CD14-positive monocyte (primary cell): ENCODE measurements at places on chromosomes 2 and 18. TPM values are rescaled to one million over a fixed set of nuclear protein-coding genes. Genes with fewer than 3 reads are reported as not detected.

Gene UGT1A7
- not detected for polyA plus RNA-seq

Gene UNC50
- polyA plus RNA-seq, result 62.8 TPM

Gene COL5A2
- polyA plus RNA-seq, result not detected

Gene FER1L5
- polyA plus RNA-seq, result not detected

Gene SIX3
- not detected for polyA plus RNA-seq

Gene GTF2A1L
- not detected for polyA plus RNA-seq

Gene RIT2
- polyA plus RNA-seq, result not detected

Gene REEP1
- not detected for polyA plus RNA-seq

Gene MOCOS
- polyA plus RNA-seq, result 0.05 TPM

Gene NEURL3
- not detected for polyA plus RNA-seq

Gene PJVK
- polyA plus RNA-seq, result not detected

Gene PARD6G
- not detected in 2 replicates for polyA plus RNA-seq

Gene CYP1B1
- polyA plus RNA-seq, result 250 TPM

GRCh38 chr18:24459772-24460171 lies 665 bp upstream of the HRH4 start:
- DNase-seq, result peak; percentile 10

DNA sequence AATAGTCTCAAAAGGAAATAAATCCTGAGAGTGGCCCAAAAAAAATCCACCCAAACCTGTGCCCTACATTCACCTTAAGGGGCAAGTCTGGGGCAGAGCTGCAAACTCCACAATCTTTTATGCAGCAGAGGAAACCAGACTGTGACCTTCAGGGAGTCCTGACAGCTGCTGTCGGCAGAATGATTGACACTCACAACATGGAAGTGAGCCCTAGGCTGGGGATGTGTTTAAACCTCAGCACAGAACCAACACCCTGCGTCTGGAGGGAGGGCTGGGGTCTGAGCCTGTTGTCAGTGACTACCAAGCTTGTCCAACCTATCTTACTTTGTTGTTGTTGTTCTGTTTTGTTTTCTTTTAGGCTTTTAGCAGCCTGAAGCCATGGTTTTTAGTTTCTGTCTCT lies 39.6 kb downstream of the CRACDL start:
- DNase-seq, result no peak

DNA sequence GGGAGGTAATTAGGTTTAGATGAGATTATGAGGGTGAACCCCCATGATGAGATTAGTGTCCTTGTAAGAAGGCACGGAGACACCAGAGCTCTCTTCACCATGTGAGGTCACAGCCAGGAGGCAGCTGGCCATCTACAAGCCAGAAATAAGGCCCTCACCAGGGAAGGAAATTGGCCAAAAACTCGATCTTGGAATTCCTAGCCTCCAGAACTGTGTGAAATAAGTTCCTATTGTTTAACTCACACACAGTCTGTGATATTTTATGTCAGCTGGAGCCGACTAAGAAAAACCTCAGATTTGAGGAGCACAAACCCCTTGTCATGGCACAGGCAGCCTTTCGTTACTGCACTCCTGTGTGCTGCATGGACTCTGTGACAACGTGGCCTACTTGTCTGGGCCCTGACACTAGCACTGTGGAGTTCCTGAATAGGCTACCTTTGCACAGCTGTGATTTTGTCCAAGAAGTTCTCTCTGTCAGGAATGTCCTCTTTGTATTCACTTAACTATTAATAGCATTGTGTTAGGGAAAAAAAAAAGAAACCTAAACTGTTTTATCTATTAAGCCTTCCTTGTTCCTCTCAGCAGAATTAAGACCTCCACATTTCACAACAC lies 319.8 kb downstream of the TDRD15 start:
- DNase-seq, result no peak

- no peak for DNase-seq
Observed at GRCh38 chr2:95206096-95206495, 1.2 kb upstream of the ZNF892 start.

GRCh38 chr2:8817221-8817620 lies 20.2 kb downstream of the KIDINS220 start:
- DNase-seq, result no peak

GRCh38 chr2:96204836-96205624 lies 3.6 kb downstream of the STARD7 start:
- DNase-seq, result no peak

GRCh38 chr2:43363120-43363519 lies 136.7 kb upstream of the ZFP36L2 start:
- DNase-seq, result no peak

DNA sequence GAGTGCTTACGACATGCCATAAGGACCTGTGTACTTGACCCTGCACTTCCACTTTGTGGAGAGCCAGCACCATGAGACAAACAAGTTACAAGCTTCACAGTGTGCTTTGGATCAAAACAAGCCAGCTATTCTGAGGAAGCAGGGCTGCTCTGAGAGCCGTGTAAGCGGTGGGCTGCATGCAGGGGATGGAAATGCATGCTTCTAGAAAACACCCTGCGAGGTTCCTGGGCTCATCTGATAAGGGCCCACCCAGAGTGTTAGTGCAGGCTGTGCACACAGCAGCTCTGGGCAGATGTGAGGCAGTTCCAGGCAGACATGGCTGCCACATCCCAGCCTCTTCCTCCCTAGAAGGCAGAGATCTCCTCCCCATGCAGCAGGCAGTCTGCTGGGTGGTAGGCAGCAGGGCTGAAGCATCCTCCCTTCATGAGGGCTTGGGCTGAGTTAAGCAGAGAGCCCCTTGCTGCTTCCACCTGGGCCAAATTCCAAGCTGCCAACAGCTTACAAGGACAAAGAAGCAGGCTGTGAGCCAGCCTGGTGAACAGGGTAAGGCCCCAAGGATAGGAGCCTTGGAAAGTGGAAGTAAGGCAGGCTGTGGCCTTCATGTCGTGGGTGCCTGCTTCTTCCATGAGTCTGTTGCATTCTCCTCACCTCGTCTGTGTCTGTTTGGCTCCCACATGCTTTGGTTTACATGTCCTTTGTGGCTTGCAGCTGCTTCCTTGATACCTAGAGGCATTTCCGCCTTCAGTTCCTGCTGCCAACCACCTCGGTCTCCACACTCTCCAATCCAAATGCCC lies 7.7 kb downstream of the PSD4 start:
- peak; percentile 53 for DNase-seq

DNA sequence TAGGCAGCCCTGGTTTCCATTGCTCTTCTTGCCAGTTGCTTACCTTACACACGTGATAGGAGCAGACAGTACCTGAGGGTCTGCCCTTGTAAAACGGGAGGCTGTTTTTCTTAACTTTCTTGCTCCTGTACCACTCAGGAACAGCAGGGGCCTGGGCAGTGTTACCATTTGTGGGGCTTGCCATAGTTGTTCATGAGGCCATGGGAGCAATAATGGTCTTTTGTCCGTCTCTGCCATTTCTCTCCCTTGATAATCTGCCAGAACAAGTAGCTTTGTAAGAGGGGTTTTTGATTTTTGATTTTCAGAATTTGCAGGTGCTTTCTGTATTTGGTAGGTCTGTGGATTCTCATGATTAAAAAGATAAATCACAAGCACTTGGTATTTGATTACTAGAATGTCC lies 259.0 kb downstream of the PHLPP1 start:
- no peak for DNase-seq

DNA sequence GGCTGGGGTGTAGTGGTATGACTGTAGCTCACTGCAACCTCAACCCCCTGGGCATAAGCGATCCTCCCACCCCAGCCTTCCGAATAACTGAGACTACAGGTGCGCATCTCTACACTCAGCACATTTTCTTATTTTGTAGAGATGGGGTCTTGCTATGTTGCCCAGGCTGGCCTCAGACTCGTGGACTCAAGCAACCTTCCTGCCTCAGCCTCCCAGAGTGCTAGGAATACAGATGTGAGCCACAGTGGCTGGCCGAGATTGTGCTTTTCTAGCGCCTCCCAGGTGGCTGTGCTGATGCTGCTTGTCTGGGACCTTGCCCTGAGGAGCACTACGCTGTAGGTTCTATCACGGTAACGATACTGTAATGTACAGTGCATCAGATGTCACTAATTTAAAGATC lies 155.6 kb downstream of the AGAP1 start:
- DNase-seq, result no peak

GRCh38 chr2:164840458-164840929 lies 1.1 kb downstream of the COBLL1 start:
- no peak for DNase-seq

GRCh38 chr2:121049131-121049530 lies 235.9 kb downstream of the TFCP2L1 start:
- DNase-seq, result no peak

DNA sequence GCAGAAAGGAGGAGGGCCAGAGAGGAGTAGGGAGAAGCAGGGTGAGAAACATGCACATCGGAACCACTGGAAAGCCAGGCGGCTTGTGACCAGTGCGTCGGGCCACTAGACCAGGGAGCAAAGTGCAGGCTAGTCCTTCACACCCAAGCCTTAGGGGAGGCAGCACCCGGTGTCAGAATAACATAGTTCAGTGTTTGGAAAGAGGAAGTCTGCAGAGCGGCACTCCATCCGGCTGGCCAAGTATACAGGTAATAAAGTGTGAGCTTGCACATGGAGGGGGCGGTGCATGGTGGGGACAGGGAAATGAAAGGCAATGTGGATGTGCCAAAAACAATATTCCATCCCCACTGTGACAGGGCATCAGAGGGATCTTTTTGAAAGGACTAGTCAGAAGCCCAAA lies 69.7 kb downstream of the ZNF521 start:
- no peak for DNase-seq

DNA sequence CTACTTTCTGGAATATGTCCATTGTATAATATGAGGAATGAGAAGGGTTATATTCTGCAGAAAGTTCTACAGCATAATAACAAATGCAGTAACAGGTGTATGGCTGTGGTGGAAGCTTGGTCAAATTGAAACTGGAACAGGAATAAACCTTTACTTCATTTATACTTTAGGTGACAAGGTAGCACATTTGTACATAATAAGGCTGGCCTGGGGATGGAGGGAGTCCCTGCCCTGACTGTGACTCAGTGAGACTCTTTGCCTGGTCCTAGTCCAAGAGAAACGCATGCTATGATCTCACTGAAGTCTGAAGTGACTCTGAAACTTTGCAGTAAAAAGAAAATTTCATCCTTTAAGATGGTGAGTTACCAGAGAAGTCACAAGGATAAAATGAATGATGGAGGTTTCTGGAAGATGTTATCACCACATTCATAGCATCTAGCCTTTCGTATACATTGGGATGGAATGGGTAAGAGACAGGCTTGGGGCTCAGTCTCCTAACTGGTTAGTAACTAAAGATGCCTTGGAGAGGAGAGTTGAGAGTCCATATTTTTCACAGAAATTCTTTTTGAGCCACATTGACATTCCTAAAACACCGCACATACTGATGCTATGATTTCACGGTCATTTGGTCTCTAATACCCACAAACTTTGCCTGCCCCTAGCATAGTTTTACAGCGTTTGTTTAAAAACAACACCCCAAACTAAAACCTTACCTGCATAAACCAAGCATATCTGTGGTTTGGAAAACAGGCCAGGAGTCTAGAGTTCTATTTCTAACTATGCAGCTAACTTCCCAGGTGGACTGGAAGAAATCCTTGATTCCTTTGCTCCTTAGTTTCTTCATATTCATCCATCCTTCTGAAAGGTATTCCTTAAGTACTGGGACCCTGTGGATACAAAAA lies 42.4 kb upstream of the NABP1 start:
- no peak for DNase-seq

DNA sequence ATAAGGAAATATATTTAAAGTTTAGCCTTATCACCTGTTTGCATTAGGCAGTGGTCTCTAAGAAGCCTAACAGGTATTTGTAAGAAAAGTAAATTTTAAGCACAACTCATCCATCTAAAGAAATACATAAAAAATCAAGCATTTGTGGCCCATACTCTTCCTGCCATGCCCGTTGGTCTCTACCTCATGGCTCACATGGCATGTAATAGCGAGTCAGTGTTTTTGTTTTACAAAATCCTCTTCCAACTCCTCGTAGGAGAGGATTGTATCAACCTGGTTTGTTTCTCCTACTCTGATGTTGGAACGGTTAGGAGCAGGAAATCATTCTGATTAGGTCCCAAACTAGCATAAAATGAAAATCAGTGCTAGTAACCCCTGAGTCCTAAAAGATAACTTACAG lies 91.8 kb downstream of the FMNL2 start:
- no peak for DNase-seq

GRCh38 chr2:183029219-183029618 lies 9.0 kb downstream of the NCKAP1 start:
- DNase-seq, result no peak

DNA sequence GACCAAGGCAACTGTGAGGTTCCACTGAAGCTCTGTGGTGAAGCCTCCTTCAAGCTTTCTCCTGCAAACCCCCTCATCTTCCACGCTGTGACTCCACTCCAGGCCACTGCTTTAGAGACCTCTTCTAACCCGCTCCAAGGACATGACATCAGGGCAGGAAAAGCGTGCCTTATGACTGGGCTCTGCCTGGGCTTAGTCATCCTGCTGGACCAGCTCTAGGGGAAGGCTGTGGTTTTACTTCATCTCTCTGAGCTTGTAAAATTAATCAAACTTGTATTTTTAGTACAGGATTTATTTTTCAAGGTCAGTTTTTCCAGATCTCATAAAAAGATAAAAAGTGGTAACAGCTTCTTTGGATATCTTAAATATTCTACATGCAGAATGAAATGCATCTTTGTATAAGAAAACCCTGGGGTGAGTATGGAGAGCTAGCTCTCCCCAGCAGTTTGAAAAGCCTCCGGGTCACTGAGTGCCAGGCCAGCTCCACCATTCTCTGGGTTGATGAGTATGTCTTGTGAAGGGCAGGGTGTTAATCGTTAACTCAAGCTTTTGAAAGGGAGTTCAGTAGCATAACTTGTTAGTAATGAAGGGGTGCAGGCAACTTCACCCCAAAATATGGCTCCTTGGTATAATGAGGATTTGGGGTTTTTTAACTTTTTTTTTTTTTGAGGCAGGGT lies 33.1 kb upstream of the YPEL5 start:
- DNase-seq, result no peak

GRCh38 chr2:151161821-151162551 lies 99.7 kb downstream of the RBM43 start:
- no peak for DNase-seq

DNA sequence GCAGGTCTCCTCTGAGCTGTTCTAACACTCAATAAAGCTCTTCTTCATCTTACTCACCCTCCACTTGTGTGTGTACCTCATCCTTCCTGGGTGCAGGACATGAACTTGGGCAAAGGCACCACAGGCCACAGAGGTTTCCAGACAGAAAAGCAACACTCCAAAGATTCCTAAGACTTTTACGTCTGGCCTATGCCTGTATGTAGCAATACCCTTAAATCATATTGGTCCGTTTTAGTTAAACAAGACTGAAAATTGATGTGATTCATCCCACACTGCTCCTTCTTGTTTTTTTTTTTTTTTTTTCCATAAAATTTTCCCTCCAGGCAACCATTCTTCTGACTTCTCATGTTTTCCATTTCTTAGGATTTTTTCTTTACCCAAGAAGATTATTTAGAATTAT lies 404.3 kb downstream of the PID1 start:
- no peak for DNase-seq
